Lower leg skin (tissue), 4 donors: ENCODE measurements at places on chromosomes 2 and 18. TPM values are rescaled to one million over a fixed set of nuclear protein-coding genes. Genes with fewer than 3 reads are reported as not detected.

DNA sequence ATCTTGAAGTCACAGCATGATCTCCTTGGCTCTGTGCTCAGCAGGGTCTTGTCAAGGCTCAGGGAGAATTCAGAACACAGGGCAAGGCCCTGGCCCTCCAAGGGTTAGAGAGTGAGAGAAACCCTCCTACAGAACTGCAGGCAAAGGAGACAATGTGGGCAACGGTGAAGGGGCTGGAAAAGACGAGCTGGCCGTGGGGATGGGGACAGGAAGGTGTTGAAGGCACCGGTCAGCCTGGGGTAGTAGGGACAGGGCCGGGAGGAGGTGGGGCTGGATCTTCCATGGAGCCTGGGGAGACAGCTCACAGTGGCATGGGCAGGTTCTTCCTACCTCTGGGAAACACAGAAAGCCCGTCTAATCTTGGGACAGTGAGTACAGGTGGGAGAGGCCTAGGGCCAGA, 92.2 kb upstream of the MCFD2 start:
- no peak for DNase-seq

The OXER1 gene
- total RNA-seq, result 1.7 TPM

The C2orf68 gene
- total RNA-seq, result 41.1 TPM

The PLEK gene
- 1.3 TPM for total RNA-seq

DNA sequence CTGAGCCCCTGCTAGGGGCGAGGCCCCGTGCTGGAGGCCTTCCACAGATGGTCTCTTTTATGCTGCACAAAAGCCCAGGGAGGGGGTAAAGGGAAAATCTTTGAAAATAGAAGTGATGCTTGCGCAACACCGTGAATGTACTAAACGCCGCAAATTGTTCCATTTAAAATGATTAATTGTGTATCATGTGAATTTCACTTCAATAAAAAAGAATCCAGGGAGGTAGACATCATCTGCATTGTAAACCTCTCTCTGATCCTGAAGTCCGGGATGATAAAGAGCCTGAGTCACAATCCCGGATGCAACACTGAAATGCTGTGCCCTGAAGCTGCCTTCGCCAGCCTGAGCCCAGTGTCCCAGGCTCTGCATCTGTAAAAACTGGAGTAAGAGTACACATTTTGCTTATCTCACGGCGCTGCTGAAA, 107.7 kb upstream of the PPP1CB start:
- no peak for DNase-seq

GRCh38 chr2:75522543-75523312, 38.0 kb downstream of the EVA1A start:
- no peak for DNase-seq

DNA sequence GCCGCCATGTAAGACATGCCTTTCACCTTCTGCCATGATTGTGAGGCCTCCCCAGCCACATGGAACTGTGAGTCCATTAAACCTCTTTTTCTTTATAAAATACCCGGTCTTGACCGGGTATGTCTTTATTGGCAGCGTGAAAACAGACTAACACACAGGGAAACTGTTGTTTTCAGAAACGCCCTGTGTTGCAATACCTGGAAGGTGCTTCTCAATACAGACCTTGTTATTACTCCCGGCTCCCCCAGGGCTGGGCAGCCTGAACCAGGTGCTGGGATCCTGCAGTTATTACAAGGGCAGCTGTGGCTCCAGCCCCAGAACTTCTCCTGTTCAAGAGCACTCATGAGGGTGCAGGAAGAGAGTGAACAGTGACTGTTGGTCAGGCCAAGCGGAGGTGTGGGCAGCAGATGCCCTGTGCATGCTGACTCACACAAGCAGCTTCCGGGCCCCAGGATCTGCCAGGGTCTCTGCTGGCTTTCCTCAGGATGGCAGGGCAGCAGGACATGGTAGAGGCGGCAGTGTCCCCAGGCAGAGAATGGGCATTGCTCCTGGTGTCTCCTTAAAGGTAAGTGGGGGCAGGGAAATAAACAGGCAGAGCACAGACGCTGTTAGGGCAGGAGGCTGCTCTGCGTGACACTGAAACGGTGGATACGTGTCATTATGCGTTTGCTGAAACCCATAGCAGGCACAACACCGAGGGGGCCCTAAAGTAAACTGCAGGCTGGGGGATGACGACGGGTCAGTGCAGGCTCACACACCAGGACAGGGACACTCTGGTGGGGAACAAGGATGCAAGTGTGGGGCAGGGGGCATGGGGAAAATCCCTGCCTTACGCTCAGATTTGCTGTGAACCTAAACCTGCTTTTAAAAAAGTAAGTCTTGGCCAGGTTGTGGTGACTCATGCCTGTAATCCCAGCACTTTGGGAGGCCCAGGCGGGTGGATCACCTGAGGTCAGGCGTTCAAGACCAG, 89.1 kb downstream of the NDUFA10 start:
- DNase-seq, result peak; percentile 78

- no peak for DNase-seq
Measured at GRCh38 chr2:130843321-130843985, 6.7 kb downstream of the ARHGEF4 start.

- no peak for DNase-seq
Measured at GRCh38 chr2:14927021-14927564, 294.6 kb downstream of the LRATD1 start.

DNA sequence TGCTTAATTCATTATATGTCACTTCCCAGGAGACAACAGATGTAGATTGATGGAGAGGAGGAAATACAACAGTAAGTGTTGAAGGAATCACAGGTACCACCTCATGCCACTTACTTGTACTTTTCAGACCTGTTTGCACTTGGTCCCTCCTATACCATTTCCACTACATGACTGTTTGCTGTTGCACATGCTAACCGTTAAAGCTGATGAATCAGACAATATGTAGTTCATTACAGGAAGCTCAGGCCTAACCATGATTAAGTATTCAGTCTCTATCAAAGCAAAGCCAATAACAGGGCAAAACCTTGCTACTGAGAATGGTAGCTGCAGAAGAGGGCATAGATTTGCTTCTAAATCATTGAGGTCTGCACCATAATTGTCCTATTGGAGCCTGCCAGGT, 30.2 kb upstream of the GRP start:
- DNase-seq, result no peak

The INPP1 gene
- 10.9 TPM for total RNA-seq

DNA sequence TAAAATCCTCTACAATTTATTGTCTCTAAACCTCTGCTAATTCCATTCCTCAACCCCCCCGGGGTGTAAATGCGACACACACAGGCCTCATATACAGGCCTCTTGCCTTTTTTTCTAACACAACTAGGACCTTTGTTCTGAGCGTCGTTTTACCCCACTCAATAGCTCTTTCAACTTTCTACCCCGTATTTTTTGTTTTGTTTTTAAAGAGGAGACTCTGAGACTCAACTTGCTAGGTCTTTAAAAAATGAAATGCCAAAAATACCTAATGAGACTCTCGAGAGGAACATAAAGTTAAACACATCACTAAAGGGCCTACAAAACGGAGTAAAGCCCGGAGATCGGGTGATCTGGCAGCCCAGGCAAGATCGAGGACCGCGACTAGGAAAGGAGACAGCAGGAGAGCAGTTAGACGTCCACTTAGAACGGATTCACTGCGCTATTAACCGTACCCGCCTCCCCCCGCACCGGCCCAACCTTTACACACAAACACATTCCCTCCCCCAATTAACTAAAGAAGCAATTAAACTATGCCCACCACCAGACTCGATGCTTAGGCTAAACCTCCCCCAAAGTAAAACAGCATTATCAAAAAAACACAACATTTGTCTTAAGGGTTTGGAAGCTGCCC, 1.7 kb downstream of the TRIP12 start:
- DNase-seq, result no peak

DNA sequence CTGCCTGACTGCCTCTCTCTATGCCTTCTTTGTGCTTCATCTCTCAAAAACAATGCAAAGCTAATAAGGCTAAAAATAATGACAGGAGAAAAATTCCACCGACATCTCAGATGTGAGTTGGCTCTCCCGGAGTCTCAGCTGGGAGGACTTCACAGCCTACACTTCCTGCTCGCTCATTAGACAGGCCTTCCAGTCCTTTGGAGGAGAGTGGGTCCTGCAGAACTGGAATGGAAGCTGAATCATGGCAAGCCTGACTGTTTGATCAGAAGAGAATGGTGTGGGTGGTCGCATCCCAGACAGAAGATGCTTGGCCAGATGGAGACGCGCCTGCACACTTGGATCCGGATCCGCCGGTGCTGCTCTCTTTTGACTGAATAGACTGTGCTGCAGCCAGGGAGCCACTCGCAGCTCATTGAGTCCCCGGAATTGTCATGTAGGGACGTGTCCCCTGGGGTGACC, 49.7 kb downstream of the TRIB2 start:
- DNase-seq, result no peak

The TUBA3E gene
- not detected for total RNA-seq

- DNase-seq, result no peak
Measured at GRCh38 chr2:176854062-176854461, 358.5 kb upstream of the HNRNPA3 start.

DNA sequence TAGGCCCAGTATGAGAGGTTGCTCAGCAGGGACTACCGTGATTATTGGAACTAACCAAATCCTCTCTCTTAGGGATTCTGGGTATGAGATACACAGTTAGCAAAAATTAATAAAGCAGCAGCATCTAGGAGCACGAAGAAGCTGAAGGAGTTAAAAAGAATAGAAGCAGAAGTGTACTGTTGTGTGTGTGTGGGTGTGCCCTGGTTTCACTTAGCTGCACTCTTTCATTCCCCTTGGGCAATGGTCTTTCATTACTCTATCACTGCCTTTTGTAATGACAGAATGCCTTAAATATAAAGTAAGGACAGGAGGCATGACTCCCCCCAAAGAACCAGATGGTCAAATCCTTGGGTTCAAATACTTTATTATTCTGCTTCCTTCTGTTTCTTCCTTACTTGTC, 115.9 kb upstream of the CD302 start:
- no peak for DNase-seq

GRCh38 chr18:79259218-79259617, 136.5 kb upstream of the NFATC1 start:
- DNase-seq, result no peak

DNA sequence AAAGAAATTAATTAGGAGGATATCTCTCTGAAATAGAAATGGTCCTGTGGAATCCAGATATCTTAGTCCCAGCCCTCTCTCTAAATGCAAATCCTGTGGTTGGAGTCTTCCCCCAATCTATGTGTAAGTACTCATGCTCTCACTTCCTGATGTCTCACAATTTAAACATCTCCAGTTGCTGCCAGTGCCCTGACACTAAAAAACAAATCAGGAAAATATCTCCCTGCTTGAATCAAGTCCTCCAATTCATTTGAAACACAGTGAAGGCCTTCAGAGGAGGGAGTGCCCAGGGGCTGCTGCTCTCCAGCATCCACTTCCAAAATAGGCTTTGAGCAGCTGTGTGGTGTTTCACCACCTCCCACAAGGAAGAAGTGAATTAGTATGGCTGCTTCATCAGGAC, 413.8 kb downstream of the RAD51AP2 start:
- DNase-seq, result no peak

The ALPI gene
- total RNA-seq, result not detected
